ENCODE measurements at places on chromosomes 2 and 18.

GRCh38 chr2:5036256-5036655 is 655.9 kb upstream of the SOX11 start:
- no peak for DNase-seq

DNA sequence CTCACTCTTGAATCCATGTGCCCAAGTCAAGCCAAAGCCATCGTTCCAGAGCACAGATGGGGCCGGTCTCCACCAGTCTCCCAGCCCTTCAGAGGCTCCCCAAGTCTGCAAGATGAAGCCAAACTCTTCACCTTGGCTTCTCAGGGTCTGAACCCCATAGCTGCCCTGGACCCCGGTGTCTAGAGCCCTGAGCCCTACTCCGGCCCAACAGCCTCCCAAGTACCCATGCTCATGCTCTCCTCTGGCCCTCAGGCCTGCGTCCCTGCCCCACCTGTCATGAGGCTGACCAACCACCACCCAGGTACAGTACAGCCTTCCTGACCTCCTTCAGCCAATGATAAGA is 46.0 kb downstream of the ZNF516 start:
- DNase-seq: no peak

DNA sequence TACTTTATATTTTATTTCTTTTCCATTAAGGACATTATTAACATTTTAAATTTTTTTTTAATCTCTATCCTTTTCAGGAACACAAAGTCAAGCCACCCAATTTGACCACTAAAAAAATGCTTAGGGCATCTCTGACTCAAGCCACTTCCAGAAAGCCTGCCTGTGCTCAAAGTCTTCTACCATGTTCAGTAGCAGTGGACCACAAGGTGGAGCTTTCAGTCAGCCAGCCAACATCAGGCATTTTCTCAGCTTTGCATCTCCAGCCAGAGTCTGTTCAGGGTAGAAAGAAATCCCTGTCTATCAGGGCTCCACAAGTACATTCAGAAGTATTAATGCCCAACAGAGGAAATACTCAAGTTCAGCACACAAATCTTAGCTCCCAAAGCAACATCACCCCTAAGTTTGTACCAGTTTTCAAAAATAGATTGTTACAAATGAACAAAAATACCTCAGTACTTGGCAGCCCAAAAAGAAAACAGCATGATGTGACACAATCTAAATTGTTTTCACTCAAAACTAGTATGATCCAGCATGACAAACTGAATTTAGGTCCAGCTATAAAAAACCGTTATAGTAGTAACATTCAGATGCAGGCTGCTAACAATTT is 37.6 kb downstream of the C18orf63 start:
- DNase-seq: peak; percentile 33

DNA sequence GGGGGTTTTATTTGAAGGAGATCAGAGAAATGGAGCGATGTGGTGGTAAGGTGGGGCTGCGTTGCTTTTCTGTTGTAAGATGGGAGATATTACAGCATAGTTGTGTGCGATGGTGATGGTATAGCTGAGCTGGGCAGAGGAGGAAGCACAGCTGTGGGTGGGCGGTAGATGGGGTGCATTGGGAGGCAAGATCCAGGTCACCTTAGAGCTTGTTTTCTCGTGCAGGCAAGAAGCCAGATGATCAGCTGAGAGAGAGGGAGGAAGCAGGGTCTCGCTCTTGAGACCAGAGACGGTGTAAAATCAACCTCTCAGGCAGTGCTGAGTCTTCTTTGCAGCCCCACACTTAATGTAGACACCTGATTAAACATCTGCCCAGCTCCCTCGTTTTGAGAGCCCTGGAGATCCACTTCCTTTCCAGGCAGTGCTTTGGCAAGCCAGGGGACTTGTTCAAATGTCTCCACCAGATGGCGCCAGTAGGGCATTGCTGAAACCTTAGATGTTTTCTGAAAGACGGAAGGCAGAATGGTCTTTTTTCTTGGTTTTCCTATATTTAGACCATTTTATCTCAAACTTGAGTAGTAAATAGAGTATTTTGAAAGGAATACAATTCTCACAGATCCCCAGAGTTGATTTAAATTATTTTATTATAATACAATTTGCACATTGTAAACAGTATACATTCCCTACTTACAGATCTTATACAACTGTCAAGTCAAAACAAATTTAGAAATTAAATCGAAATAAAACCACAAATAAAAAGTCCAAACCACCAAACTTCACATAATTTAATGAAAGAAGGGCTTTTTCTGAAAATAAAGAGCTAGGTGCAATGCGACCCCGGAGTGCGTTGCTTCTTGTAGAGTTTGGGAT is 21.1 kb upstream of the LYPD6B start:
- peak; percentile 82 for DNase-seq

DNA sequence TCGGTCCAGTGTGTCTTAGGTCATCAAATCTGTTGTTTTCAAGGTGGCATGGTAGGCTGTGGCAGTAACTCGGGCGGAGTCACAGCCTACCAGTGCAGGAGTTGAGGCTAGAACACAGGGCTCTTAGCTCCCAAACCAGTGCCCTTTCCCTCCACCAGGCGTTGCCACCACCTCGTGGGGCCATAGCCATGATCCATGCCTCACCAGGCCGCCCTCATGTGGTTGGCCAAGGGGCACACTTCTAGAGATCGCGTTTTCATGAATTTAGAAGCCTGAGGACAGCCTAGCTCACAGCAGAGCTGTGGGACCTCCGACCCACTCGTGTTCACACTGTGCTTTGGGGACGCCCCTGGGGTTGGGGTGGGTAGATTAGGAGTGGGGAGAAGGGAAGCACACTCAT is 10.6 kb downstream of the SEC11C start:
- no peak for DNase-seq

DNA sequence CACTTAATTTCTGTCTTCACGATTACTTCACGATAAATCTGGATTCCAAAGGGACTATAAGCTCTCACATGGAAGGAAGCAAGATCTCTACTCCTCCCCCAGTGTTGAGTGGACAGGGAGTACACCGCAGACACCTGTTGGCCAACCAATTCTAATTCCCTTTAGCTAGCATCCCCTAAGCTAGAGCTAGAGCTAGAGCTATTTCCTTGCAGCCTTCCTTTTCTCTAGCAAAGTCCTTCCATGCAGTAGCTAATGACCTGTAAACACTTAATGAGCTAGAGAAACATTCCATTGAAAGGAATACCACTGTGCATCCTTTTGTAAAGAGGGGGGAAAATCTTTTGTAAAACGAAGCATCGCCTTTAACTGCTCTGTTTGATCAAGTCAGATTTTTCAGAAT is 56.5 kb downstream of the BCL11A start:
- DNase-seq: no peak

DNA sequence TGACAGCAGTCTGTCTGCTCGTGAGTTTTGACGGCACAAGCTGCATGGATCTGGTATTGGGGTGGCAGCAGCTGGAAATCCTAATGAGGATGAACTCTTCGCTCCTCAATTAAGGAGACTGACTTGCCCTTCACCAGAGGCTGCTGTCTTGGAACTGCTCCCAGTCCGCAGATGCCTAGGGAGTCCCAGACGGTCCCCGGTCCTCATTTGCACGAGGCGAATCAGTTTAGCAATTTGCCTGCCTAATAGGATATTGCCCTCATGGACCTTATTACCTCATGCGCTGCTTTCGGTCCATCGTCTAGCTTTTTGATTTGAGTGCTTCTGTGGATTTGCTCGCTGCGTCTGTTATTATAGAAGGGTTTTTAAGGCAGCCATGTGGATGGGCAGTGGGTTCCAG is 40.6 kb downstream of the ASAP2 start:
- no peak for DNase-seq

- DNase-seq: no peak
These were observed 44.9 kb upstream of the TTC39C start for GRCh38 chr18:23969664-23970063.

GRCh38 chr2:176324862-176325261 is 55.6 kb downstream of the MTX2 start:
- DNase-seq: no peak

- no peak for DNase-seq
These were observed 422.5 kb upstream of the PIK3C3 start for GRCh38 chr18:41532344-41533086.

DNA sequence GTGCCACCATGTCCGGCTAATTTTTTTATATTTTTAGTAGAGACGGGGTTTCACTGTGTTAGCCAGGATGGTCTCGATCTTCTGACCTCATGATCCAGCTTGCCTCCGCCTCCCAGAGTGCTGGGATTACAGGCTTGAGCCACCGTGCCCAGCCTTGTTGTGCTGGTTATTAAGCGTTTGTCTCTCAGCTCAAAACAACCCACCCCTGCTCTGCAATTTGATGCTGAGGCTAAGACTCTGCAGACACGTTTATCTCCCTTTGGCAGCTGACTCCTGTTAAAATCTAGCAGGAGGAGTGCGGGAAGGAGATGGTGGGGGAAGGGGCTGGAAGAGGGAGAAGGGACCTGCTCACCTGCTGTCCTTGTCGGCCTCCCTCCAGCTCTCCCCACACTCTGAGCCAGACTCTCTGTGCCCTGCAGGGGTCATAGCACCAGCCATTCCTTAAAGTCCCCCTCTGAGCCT is 29.9 kb upstream of the IMPA2 start:
- DNase-seq: no peak

DNA sequence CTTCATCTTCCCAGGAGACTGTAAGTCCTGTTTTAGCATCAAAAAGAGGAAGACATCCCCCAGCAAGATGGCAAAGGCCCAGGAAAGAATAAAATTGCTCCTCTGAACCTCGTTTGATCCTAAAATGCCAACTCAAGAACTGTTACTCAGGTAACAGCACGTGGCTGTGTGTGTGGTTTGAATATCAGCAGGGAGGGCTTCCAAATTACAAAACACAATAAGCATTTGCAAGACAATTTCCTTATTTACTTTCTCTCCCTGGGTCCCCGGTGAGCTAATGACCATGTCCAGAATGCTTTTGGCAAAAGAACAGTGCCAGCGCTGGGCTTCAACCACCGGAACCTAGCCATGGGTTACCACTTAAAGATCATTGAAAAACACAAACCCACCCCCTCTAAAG is 163.6 kb downstream of the C1D start:
- no peak for DNase-seq

- DNase-seq: no peak
These were observed at the start of gene OR6B2 for GRCh38 chr2:240030379-240031094. Gene OR6B2, minus strand, starts transcription at chr2:240030429. Its CDS starts 0 bp downstream, at chr2:240030429.

DNA sequence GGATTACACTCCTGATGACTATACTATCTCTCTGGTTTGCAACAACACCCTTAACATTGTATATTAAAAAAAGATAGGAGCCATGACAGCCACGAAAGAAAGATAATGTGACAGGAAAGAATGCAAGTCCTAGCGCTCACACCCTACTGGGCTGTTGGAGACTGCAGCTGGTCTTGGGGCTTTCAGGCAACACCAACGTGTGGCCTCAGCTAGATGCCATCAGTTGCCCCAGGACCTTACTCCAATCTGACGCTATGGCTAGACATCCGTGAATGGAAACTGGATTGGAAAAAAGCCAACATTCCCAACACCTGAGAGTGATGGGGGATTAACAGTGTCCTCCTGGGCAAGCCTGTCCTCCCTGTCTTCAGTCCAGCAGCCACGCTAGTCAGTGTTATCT is 357.4 kb upstream of the GULP1 start:
- DNase-seq: no peak

- no peak for DNase-seq
These were observed 40.2 kb downstream of the EFEMP1 start for GRCh38 chr2:55883357-55883756.

- DNase-seq: no peak
These were observed 95.3 kb downstream of the CCDC93 start for GRCh38 chr2:117918608-117919007.

DNA sequence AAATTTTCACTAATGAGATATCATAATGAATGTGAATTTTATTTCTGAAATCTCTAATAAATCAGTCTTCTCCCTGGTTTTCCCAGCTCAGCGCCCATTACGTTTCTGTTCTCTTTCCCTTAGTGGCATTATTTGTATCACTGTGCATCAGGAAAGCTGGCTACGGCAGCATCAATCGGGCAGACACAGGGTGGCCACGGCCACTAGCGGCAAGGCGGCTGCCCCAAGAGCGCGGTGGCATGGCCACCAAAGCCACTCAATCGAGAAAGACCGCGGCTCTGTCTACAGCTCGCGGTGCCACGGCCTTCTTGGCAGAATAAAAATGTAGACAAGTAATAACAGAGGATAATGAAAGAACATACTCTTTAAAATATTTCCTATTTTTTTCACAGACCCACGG is 168.0 kb downstream of the RPIA start:
- no peak for DNase-seq

GRCh38 chr2:126942427-126943203 is 43.9 kb downstream of the TEX51 start:
- DNase-seq: no peak

DNA sequence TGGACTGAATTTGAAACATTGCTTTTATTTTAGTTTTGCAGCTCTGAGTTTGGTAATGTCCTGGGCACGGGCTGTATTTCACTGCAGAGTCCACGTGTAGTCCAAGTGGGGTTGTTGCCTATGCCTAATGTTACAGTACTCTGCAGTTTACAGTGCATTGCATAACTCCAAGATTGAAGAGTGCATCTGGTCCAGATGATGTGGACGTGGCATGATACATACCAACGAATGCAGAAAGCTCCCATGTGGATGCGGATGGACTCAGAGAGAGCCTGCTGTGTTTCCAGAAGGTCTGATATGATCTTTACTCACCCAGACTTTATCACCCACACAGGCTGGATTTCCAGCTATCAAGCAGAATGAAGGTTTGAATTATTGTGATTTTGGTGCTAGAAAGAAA is 44.4 kb upstream of the CCDC68 start:
- no peak for DNase-seq

DNA sequence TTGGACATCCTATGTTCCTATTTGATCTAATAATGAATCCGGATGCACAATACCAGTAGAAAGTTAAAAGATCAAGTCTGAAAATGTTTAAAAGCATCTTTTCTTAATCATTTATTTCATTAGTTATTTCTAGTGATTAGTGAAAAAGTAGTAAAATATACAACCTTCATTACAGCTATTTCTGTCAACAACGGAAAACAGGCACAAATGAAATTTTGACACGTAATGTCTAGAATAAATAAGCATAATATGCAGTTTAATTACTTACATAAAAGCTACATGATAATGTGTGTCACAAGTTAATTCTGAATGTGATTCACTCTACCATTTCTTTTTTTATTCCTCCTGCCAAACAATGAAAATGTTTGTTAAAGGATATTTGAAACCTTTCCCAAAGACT is 216.1 kb downstream of the MYCN start:
- DNase-seq: no peak

DNA sequence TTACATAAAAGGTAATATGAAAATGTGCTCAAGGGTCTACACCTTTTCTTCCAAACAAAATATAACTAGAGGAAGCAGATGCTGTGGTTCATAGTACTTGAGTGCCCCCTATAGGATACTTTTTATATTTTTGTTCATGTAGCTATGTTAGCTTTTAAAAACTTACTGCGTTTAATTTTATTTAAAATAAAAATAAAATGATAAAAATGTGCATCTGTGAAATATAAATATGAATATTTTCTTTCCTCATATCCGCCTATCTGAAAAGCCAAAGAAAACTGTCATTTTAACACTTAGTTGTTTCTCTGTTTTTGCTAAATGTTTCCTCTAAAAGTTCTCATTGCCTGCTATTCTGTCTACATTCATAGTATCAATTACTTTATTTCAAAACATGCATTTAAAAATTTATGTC is 9.6 kb upstream of the LRP1B start:
- no peak for DNase-seq

Measured in stimulated activated naive CD8-positive, alpha-beta T cell treated with anti-CD3 and anti-CD28 coated beads, Interleukin-15, Interleukin-2, amounts not matched to agents 100 U/mL and 50 U/mL, for 24 hours (primary cell).